ENCODE measurements at places on chromosomes 7 and 10. TPM values are rescaled to one million over a fixed set of nuclear protein-coding genes. Genes with fewer than 3 reads are reported as not detected.
A peak's percentile ranks its signal among the peaks of the same experiment; 100 is the strongest.

- no peak overlapping the region for H3K27ac ChIP-seq
- no peaks in the 10 kb centered on the region for H3K4me1 ChIP-seq
- H3K27me3 ChIP-seq = no peaks in the 10 kb centered on the region
- no peak overlapping the region for H3K4me3 ChIP-seq
- DNase-seq = no peak
These were observed 12.9 kb downstream of the CDH23 start for GRCh38 chr10:71409516-71410104.

DNA sequence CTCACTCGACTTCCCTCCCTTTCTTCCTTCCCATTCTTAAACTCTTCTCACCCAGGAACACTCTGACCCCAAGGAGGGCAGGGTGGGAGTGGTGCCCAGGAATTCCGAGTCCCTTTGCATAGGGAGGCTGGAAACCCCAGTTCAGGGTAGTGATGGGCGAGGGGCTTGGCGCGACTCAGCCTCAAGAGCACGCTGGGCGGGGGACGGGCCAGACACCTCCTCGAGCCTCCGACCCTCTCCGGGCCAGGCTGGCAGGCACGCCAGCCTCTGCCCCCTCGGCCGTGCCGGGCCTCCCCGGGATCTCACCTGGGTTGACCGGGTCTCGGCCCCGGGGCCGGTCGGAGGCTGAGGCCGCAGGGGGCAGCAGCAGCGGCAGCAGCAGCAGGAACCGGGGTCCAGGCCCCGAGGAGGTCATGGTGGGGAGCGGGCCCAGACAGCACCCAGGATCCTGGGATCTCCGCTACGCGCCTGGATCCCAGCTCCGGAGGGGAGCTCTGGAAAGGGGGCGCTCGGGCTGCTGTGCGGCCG lies 457 bp downstream of the PLOD3 start:
- no peaks in the 10 kb centered on the region for H3K4me1 ChIP-seq
- H3K27ac ChIP-seq = no peak overlapping the region
- no peak for DNase-seq
- H3K27me3 ChIP-seq = no peaks in the 10 kb centered on the region

- H3K36me3 ChIP-seq = no peaks in the 10 kb centered on the region
- H3K27ac ChIP-seq = no peak overlapping the region
- no peak for DNase-seq
- peaks cover 4% of the 10 kb centered on the region for H3K4me1 ChIP-seq
- no peaks in the 10 kb centered on the region for H3K27me3 ChIP-seq
- H3K4me3 ChIP-seq = peak overlapping the region; percentile 40
These were observed 18.0 kb downstream of the MXI1 start for GRCh38 chr10:110225441-110225755.

DNA sequence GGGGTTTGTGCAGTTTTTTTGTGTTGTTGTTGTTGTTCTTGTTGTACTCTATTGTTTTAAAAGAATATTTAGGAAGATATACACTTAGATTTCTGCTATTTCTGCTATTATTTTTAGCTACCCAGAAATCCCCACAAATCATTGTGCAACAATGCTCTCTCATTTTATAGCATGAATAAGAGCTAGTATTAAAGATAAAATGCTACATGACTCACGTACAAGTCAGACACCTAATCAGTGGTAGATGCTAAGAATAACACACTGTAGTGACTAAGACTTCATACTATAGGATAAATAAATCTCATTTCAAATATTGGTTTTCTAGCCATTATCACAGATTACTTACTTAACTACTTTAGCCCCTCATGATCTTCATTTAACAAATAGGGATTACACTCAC lies 920.5 kb downstream of the KCNMA1 start:
- H3K36me3 ChIP-seq = no peaks in the 10 kb centered on the region
- H3K27ac ChIP-seq = no peak overlapping the region
- H3K27me3 ChIP-seq = no peaks in the 10 kb centered on the region
- DNase-seq = no peak
- no peaks in the 10 kb centered on the region for H3K4me1 ChIP-seq
- no peak overlapping the region for H3K4me3 ChIP-seq

DNA sequence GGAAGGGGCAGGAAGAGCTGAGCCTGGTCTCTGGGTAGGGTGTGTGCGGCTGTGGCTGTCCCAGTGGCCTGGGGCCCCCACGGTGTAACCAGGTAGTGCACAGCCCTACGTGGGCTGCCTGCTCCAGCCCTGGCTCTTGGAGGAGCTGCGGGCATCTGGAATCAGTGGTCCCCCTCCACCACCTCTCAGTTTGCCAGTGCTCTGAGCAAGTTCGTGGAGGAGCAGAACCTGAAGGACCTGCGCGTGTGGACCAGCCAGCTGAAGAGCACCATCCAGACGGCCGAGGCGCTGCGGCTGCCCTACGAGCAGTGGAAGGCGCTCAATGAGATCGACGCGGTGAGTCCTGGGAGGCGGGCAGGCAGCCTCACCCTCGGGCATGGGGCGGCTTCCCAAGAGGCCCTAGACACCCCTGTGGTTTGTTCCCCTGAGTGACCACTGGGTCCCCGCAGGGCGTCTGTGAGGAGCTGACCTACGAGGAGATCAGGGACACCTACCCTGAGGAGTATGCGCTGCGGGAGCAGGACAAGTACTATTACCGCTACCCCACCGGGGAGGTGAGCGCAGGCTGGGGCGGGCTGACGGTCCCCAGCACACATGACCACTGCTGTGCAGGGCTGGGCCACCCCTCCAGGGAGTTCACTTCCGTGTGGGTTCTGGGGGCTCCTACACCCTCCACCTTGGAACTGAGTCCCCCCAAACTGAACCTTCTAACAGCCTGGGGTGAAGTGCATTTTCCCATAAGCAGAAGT lies 18.6 kb downstream of the PFKFB3 start:
- no peak overlapping the region for H3K4me3 ChIP-seq
- H3K4me1 ChIP-seq = no peaks in the 10 kb centered on the region
- peak overlapping the region; percentile 24 for H3K27ac ChIP-seq
- no peaks in the 10 kb centered on the region for H3K27me3 ChIP-seq

- no peak overlapping the region for H3K27ac ChIP-seq
- H3K27me3 ChIP-seq = no peaks in the 10 kb centered on the region
- H3K4me1 ChIP-seq = no peaks in the 10 kb centered on the region
- H3K36me3 ChIP-seq = no peaks in the 10 kb centered on the region
These were observed 990.1 kb downstream of the CNTNAP2 start for GRCh38 chr7:147106746-147107145.

DNA sequence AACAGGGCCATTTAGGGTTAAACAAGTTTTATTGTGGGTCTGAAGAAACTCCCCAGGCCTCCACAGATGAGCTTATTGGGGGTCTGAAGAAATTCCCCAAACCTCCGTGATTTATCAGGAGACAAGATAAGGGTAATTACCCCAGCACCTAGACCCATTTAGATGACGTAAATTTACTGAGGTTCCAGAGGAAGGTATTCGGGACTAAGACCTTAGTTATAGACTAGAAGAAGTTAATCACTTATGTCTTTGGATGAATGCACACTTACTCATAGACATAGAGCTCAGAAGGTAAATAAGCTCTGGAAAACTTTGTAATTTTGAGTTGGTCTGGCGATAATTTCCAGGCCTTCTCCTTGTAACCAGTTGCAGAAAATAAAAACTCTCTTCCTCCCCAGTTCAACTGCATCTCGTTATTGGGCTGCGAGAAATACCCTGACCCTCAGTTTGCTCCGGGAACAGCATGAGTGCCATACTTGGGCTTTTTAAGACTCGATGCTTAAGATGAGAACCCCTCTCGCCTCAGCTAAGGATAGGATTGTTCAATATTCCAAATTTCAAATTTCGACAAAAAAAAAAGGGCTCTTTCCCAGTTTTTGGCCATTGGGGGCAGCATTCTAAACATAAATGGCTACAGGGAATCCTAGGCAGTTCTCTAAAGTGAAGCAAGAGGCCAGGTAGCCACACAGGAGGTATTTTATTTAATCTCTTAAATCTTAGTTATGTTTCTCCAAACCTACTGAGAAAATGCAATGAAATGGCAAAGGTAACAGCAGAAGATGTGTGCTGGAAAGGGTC lies 74.7 kb upstream of the PFKP start:
- no peak overlapping the region for H3K27ac ChIP-seq
- no peaks in the 10 kb centered on the region for H3K4me1 ChIP-seq
- peaks cover 3% of the 10 kb centered on the region for H3K27me3 ChIP-seq

DNA sequence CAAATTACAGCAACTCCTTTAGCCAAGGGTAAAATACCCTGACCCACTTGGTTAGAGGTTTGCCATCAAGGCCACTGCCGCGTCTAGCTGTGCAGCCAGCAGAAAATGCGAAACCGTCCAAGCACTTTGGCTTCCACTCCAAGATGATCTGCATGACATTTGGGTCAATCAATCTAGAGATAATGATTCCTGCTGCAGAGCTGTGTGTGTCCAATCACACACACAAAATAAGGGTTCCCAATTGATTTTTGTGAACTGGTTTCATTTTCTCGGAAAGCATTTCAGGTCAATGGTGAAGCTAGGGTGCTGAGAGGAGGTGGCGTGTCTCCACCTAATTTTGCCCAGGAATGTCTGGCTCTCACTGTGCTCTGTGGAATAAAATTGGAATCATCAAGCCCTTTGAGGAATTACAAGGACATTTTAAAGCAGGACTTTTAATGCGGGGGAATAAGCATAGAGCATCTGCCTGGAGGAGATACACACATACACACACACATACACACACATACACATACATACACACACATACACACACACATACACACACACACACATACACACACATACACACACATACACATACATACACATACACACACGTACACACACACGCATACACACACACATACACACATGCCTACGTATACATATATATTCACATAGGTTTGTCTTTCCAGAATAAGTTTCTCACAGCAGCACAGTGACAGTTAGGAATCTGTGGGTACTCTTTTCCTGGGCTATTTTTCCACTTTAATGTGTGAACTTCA lies 59.5 kb downstream of the ACADSB start:
- no peaks in the 10 kb centered on the region for H3K36me3 ChIP-seq
- no peak overlapping the region for H3K4me3 ChIP-seq
- no peaks in the 10 kb centered on the region for H3K4me1 ChIP-seq
- no peak overlapping the region for H3K27ac ChIP-seq
- no peak for DNase-seq

GRCh38 chr7:79702116-79702515 lies 248.6 kb upstream of the MAGI2 start:
- H3K27ac ChIP-seq = no peak overlapping the region
- H3K27me3 ChIP-seq = no peaks in the 10 kb centered on the region

DNA sequence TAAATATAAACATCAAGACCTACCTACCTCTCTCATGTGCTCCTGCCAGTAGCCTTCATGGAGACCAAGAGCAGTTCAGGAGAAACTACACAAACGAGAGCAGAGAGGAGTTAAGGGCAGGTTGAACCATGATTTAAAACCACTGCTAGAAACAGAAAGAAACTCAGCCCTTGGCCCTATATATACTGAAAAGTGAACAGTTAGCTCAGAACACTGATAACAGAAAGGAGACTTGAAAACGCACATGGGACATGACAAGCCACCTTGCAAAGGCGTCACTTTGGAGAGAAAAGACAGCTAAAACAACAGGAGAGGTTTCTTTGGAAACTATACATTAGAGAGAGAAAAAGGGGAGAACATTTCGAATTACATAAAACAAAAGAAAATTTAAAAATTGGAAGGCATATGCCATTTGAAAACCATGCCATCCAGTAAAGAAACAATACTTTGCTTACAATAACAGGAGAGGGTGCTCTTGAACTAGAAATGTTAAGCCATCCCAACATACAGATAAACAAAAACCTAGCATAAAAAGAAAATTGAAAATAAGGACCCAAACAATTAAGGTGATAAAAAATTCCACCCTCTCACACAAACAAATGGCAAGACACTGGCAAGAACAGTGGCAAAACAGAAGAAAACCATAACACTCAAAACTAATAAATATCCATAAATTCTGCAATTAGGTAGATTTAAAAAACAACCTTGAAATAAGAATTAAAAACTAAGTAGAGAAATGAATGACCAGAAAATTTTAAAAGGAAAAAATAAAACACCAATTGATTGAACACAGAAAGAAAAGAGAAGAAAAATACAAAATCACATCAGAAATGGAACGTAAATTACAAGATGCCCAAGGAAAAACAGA lies 232.7 kb downstream of the IMMP2L start:
- no peak overlapping the region for H3K27ac ChIP-seq
- H3K4me1 ChIP-seq = no peaks in the 10 kb centered on the region
- H3K36me3 ChIP-seq = no peaks in the 10 kb centered on the region
- H3K27me3 ChIP-seq = no peaks in the 10 kb centered on the region
- H3K4me3 ChIP-seq = no peak overlapping the region

DNA sequence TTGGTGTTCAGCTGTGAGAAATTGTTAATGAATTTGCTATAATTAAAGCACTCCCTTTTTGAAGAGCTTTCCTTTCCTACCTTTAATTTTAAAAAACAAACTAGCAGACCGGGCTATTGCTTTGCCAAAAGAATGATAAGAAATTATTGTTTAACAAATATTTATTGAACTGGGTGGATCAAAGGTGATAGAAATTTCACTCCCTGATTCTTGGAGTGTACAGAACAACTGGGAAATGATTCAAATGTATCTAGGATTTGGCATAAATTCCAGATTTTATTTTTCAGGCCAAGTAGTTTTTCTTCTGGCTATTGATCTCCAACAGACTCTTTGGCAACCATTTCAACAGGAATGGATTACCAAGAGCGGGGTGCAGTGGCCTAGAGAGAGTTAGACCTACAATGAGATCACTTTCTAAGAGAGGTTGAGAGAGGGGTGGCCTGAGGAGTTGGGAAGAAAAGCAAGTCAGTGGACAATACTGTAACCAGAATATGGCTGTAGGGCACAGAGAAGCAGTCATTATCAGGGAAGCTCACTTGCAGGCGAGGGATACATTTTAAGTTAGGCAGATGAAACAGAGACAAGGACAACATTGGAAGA lies 71.9 kb downstream of the PLXDC2 start:
- no peak overlapping the region for H3K4me3 ChIP-seq
- H3K4me1 ChIP-seq = peaks cover 7% of the 10 kb centered on the region
- DNase-seq = no peak
- no peak overlapping the region for H3K27ac ChIP-seq
- no peaks in the 10 kb centered on the region for H3K27me3 ChIP-seq
- no peaks in the 10 kb centered on the region for H3K36me3 ChIP-seq

GRCh38 chr7:102061981-102062390 lies 224.7 kb upstream of the SH2B2 start:
- no peaks in the 10 kb centered on the region for H3K27me3 ChIP-seq
- H3K27ac ChIP-seq = no peak overlapping the region
- no peak overlapping the region for H3K4me3 ChIP-seq

Gene CACNB2
- 2.8 TPM for polyA plus RNA-seq

Gene VWA2
- polyA plus RNA-seq = 0.13 TPM

Gene SPRN
- 0.28 TPM for polyA plus RNA-seq

Gene CNNM1
- 0.25 TPM for polyA plus RNA-seq

Gene GRID2IP
- 0.25 TPM for polyA plus RNA-seq

Gene GPNMB
- polyA plus RNA-seq = 60.2 TPM
